Uterus (tissue), 4 donors: ENCODE measurements at places on chromosomes 12 and 14.
A peak's percentile ranks its signal among the peaks of the same experiment; 100 is the strongest.

DNA sequence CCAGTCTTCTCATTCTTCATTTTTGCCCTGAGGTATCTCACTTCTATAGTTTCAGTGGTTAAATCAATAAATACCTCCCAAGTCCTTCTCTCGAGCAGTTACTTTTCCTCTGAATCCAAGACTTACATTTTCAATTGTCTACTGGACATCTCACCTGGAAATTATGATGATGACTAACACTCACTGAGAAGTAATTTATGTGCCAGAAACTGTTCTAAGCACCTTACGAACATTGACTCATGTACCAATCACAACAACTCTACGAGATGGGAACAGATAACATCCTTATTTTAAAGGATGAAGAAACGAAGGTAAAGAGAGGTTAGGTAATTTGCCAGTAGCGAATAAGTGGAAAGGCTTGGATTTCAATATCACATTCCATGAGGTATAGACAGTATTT, 94.1 kb downstream of the EML5 start:
- H3K36me3 ChIP-seq, result no peaks in the 10 kb centered on the region
- no peaks in the 10 kb centered on the region for H3K27me3 ChIP-seq
- H3K4me3 ChIP-seq, result no peak overlapping the region
- no peaks in the 10 kb centered on the region for H3K4me1 ChIP-seq

- no peaks in the 10 kb centered on the region for H3K27me3 ChIP-seq
- DNase-seq, result no peak
- H3K4me3 ChIP-seq, result no peak overlapping the region
Measured at GRCh38 chr12:59036973-59037762, 116.9 kb upstream of the LRIG3 start.

- no peak for DNase-seq
- H3K4me1 ChIP-seq, result no peaks in the 10 kb centered on the region
- H3K27ac ChIP-seq, result no peak overlapping the region
- H3K27me3 ChIP-seq, result no peaks in the 10 kb centered on the region
- H3K36me3 ChIP-seq, result no peaks in the 10 kb centered on the region
Measured at GRCh38 chr12:114241973-114242434, 163.9 kb downstream of the TBX5 start.

DNA sequence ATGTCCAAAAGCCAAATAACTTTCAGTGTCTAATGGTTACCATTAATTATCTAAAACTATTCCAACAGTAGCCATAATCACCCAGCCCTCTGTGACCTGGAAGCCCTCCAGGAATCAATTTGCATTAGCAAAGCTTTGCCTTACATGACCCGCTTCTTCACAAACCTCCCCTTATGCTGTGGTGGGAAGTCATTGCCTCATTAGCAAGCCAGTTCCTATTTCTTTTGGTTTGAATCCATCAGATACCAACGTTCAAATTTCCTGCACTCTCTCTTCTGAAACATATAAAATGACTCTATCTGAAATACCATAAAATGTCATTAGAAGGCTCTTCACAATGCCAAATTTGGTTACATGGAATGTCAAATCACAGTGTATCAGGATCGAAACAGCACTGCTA, 268.3 kb upstream of the PRKD1 start:
- H3K36me3 ChIP-seq, result no peaks in the 10 kb centered on the region
- DNase-seq, result no peak
- no peaks in the 10 kb centered on the region for H3K27me3 ChIP-seq

DNA sequence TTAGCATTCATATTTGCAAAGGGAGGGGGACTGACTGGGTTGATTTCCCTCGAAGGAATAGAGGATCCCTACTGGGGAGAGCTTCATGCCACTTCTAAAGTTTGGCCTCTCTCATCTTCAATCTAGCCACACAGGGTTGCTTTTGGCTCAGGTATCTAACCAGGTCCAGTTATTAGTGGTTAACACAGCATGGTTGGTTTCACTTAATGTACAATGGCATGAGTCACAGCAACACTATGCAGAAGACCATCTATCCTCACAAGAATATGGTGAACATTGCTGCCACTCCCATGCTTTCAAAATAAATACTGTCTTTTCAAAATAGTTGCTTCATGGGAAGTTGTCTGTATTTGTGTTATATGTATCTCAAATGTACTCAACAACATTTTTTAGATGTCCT, 6.6 kb upstream of the RAB3IP start:
- no peak overlapping the region for H3K27ac ChIP-seq
- no peaks in the 10 kb centered on the region for H3K4me1 ChIP-seq
- no peaks in the 10 kb centered on the region for H3K27me3 ChIP-seq
- H3K36me3 ChIP-seq, result no peaks in the 10 kb centered on the region
- no peak for DNase-seq

DNA sequence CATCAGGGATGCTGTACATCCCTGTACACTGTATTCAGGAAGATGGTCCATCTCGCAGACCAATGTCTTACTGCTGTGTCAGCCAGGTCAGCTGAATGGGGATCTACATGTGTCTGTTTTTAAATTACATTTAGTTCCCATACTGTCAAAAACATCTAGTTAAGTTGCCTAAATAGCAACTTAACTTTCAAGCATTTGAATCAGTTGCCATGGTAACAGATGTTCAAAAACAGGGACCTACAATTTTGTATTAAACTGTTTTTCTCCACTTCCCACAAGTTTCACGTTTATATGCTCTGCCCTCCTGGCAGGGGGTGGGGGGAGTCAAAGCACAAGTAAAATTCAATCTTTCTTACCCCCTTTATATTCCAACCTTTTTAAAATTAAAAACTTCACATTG, 38.3 kb downstream of the C12orf42 start:
- H3K27ac ChIP-seq, result no peak overlapping the region
- no peak overlapping the region for H3K4me3 ChIP-seq
- no peaks in the 10 kb centered on the region for H3K36me3 ChIP-seq
- no peak for DNase-seq

- no peak overlapping the region for H3K4me3 ChIP-seq
- peak; percentile 75 for DNase-seq
- no peaks in the 10 kb centered on the region for H3K36me3 ChIP-seq
- peaks cover 20% of the 10 kb centered on the region for H3K27me3 ChIP-seq
- no peaks in the 10 kb centered on the region for H3K4me1 ChIP-seq
Measured at GRCh38 chr12:48995086-48995879, 3.9 kb downstream of the DDN start.

GRCh38 chr14:23829736-23830471, 123.7 kb upstream of the DHRS4 start:
- H3K4me3 ChIP-seq, result no peak overlapping the region
- no peaks in the 10 kb centered on the region for H3K4me1 ChIP-seq
- H3K27ac ChIP-seq, result no peak overlapping the region
- H3K27me3 ChIP-seq, result no peaks in the 10 kb centered on the region
- no peaks in the 10 kb centered on the region for H3K36me3 ChIP-seq

- H3K4me1 ChIP-seq, result no peaks in the 10 kb centered on the region
- DNase-seq, result no peak
Measured at GRCh38 chr14:42994051-42994736, 1387.5 kb downstream of the LRFN5 start.

DNA sequence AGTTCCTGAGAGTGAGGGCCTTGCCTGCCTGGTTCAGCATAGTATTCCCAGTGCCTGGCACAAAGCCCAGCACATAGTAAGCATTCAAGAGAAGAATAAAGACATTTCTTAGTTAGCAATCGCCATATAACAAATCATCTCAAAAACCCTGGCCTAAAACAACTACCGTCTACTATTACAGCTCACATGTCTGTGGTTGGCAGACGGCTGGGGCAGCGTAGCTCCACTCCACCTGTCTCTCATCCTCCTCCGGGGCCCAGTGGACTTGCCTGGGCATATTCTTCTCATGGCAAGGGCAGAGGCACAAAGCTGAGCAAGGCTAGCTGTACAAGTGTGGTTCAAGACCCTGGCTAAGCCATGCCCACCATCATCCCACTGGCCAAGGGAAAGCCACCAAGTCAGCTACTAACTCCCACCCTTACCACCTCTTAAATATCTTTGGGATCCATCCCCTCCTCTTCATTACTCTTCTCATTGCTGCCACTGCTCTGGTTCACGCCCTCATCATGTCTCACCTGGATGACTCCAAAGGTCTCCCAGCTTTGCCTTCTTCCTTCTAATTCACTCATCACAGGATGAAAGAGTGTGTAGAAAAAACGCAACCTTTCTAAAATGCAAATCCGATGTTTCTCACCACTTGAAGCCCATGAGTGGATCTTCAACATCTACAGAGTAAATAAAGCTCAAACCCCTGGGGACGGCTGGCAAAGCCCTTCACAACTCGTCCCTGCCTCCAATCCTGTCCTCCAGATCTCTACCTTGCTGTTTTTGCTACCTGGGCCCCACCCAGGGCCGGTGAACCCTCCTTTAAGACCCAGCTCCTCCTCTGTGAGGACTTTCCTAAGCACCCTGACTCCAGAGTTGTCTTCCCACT, 10.4 kb downstream of the TMEM229B start:
- no peak overlapping the region for H3K27ac ChIP-seq
- H3K36me3 ChIP-seq, result no peaks in the 10 kb centered on the region
- no peak for DNase-seq
- no peaks in the 10 kb centered on the region for H3K4me1 ChIP-seq
- H3K4me3 ChIP-seq, result no peak overlapping the region

DNA sequence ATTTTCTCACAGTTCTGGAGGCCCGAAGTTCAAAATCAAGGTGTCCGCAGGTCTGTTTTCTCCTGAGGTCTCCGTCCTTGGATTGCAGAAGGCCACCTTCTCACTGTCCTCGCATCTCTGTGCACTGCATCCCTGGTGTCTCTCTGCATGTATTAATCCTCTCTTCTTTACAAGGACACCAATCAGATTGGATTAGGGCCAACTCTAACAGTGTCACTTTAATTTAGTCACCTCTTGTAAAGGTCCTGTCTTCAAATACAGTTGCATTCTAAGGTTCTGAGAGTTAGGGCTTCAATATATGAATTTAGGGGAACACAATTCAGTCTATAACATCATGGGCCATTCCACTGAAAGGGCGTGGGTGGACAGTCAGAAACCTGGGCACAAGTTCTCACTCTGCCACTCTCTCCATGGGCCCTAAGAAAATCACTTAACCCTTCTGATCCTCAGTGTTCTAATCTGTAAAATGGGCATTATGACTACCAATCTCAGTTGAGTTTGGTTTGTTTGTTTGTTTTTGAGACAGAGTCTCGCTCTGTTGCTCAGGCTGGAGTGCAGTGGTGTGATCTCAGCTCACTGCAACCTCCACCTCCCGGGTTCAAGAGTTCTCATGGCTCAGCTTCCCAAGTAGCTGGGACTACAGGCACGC, 41.6 kb upstream of the FGD4 start:
- no peaks in the 10 kb centered on the region for H3K36me3 ChIP-seq
- no peaks in the 10 kb centered on the region for H3K4me1 ChIP-seq
- no peak for DNase-seq
- no peak overlapping the region for H3K27ac ChIP-seq

GRCh38 chr14:28999656-29000055, 233.1 kb downstream of the FOXG1 start:
- no peaks in the 10 kb centered on the region for H3K4me1 ChIP-seq
- H3K4me3 ChIP-seq, result no peak overlapping the region
- H3K27me3 ChIP-seq, result no peaks in the 10 kb centered on the region
- H3K27ac ChIP-seq, result no peak overlapping the region

DNA sequence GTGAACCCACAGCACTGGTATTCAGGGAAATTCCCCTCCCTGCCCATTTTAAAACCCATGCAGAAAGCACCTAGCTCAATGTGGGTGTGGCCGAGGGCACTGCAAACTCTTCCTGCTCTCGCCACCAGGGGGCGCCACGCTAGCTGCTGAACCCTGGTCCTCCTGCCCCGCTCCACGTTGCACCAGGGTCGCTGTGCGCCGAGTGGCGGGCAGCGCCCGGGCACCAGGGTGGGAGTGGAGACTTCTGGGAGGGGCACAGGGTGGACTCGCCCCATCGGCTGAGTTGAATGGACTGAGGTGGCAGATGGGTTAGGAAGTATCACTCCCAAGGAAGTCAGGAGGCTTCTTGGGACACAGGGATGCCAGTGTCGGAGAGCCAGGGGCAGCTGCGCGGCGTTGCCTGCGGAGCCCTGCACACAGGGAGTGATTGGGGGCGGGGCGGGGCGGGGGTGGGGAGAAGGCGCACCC, 48.1 kb upstream of the BCL11B start:
- no peaks in the 10 kb centered on the region for H3K36me3 ChIP-seq
- no peak for DNase-seq
- no peaks in the 10 kb centered on the region for H3K4me1 ChIP-seq
- no peaks in the 10 kb centered on the region for H3K27me3 ChIP-seq

- no peak overlapping the region for H3K27ac ChIP-seq
- no peak for DNase-seq
- no peaks in the 10 kb centered on the region for H3K27me3 ChIP-seq
- no peaks in the 10 kb centered on the region for H3K4me1 ChIP-seq
Measured at GRCh38 chr12:130705178-130705822, 10.8 kb downstream of the RIMBP2 start.

DNA sequence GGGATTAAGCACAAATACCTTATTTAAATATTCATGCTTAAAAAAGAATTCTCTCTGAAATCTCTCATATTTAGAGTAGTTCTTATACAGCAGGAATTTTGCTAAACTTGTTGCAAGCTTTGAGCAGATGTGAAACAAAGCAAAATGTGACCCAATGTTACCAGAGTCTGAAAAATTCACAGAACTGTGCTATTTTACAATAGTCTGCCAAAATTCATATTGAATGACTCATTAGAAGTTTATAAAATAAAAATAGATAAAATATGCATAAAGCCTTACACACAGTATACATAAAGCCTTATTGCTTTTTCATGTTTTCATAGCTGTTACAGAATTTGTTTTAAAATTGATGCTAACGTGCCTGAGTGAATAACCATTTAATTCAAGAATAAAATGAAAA, 17.8 kb upstream of the RHOJ start:
- no peaks in the 10 kb centered on the region for H3K27me3 ChIP-seq
- H3K36me3 ChIP-seq, result no peaks in the 10 kb centered on the region
- no peak for DNase-seq
- no peak overlapping the region for H3K27ac ChIP-seq
- H3K4me1 ChIP-seq, result no peaks in the 10 kb centered on the region
- H3K4me3 ChIP-seq, result no peak overlapping the region

- no peaks in the 10 kb centered on the region for H3K36me3 ChIP-seq
- H3K27ac ChIP-seq, result no peak overlapping the region
- no peak overlapping the region for H3K4me3 ChIP-seq
- H3K27me3 ChIP-seq, result no peaks in the 10 kb centered on the region
Measured at GRCh38 chr14:32545506-32546210, 216.6 kb downstream of the AKAP6 start.

- no peak for DNase-seq
- no peak overlapping the region for H3K27ac ChIP-seq
- H3K4me3 ChIP-seq, result no peak overlapping the region
- H3K27me3 ChIP-seq, result no peaks in the 10 kb centered on the region
- no peaks in the 10 kb centered on the region for H3K36me3 ChIP-seq
Measured at GRCh38 chr14:30960216-30960615, 65.2 kb upstream of the AP4S1 start.

DNA sequence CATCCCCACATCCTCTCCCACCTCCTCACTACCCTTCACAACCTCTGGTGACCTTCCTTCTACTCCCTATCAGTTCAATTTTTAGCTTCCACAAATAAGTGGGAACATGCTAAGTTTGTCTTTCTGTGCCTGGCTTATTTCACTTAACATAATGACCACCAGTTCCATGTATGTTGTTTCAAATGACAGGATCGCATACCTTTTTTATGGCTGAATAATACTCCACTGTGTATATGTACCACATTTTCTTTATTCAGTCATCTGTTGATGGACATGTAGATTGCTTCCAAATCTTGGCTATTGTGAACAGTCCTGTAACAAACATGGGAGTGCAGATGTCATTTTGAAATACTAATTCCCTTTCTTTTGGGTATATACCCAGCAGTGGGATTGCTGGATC, 98.7 kb downstream of the TRMT5 start:
- H3K27me3 ChIP-seq, result no peaks in the 10 kb centered on the region
- no peaks in the 10 kb centered on the region for H3K4me1 ChIP-seq
- DNase-seq, result no peak
- no peaks in the 10 kb centered on the region for H3K36me3 ChIP-seq
